ENCODE measurements at places on chromosomes 4 and X.
A peak's percentile ranks its signal among the peaks of the same experiment; 100 is the strongest.

- DNase-seq, result no peak
Measured at GRCh38 chr4:157907226-157907946, 265.4 kb downstream of the GASK1B start.

DNA sequence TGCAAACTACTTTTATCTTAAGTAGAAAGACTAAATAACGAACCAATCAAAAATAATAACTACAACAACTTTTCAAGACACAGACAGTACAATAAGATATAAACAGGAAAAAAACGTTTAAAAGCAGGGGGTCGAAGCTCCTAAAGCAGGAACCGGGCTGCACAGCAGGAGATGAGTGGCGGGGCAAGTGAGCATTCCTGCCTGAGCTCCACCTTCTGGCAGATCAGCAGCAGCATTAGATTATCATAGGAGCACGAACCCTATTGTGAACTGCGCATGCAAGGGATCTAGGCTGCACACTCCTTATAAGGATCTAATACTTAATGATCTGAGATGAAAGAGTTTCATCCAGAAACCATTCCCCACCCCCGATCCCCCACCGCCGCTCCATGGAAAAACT, 146.2 kb downstream of the TEX11 start:
- no peak for DNase-seq

GRCh38 chrX:150324035-150324728, 38.9 kb upstream of the MAMLD1 start:
- no peak for DNase-seq

DNA sequence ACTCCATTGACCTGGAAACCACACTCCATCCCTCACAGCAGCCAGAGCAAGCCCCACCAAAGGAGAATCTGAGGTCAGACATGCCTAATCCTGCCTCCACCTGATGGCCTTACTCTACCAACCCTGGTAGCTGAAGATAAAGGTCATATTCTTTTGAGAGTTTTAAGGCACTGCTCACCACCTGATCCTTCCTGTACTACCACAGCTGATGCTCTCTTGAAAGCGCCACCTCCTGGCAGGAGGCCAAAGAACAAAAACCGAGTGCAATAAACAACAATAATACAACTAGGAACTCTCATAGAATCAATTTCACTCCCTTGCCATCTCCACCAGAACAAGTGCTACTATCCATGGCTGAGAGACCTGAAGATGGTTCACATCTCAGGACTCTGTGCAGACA, 301.6 kb downstream of the NAF1 start:
- no peak for DNase-seq

GRCh38 chr4:182711211-182711610, 206.0 kb downstream of the DCTD start:
- DNase-seq, result no peak

- no peak for DNase-seq
Measured at GRCh38 chrX:63275127-63275526, 76.0 kb downstream of the SPIN4 start.

GRCh38 chr4:2412885-2413716, 5.3 kb downstream of the ZFYVE28 start:
- peak; percentile 62 for DNase-seq
